ENCODE measurements at places on chromosomes 12 and 14.

DNA sequence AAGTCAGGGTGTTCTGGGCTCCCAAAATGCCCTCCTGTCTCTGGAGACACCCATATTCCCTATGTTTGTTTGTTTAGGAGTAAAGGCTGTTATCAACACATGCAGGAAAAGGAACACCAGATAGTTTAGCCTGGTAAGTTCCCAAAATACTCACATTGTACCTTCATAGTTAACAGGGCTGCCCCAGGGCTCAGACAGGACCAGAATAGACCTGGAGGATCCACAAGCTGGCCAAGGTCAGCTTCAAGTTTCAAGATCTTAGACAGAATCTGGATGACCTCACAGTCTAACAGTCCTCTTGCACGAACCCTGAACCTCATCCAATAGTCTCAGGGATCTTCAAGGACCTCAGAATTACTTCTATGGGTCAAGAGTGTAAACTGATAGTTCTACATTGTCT is 18.1 kb upstream of the HSP90B1 start:
- DNase-seq: no peak

- DNase-seq: peak; percentile 76
These were observed 233.3 kb downstream of the CCDC59 start for GRCh38 chr12:82124711-82125380.

GRCh38 chr12:24888813-24889212 is 60.1 kb downstream of the BCAT1 start:
- no peak for DNase-seq

DNA sequence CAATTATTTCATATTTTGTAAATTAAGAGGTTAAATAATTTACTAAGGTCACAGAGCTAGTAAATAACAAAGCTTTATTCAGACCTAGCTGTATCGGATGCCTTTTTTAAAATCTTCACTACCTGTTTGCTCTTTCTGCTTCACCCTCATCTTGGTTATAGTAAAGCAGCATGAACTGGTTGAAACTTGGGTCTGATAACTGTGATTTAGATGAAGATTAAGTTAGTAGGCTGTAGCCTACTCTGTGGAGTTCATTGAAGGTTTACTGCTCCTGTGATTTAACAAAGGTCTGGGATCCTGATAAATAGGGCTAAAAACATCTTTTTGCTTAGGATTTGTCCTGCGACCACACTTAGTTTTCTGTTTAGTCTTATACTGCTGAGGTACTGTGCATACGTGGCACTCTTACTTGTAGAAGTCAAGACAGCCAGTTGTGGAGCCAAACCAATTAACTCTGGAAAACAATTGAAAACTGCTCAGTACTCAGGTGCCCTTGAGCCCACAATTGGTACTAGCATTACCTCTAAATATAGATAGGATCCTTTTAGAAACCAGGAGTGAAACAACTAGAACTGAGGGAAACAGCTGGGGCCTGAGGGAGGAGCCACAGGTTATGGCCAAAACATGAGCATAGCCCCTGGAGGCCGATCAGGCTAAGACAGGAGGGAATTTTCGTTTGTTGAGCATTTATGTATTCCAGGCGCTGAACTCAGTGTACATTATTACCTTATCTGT is 2.3 kb downstream of the SPATS2 start:
- DNase-seq: peak; percentile 59

GRCh38 chr14:68145539-68145938 is 326.0 kb downstream of the RAD51B start:
- no peak for DNase-seq

- peak; percentile 47 for DNase-seq
These were observed 68.8 kb downstream of the LLPH start for GRCh38 chr12:66061557-66062289.

DNA sequence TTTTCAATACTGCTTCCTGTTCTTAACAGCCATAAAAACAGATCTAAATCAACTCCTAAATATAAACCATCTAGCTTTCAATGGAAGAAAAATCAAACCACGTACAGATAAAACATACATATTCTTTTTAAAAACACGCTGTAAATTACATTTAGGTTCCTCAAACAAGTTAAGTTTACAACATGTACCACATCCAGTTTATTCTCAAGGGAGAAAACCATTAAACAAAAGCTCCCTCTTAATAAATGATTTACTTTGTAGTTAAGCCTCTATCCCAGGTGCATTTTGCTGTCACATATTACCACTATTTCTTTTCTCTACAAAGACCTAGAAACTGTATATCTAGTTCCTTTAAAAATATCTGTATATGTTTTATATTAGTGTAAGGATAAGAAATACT is 3.1 kb downstream of the NUMB start:
- DNase-seq: no peak

DNA sequence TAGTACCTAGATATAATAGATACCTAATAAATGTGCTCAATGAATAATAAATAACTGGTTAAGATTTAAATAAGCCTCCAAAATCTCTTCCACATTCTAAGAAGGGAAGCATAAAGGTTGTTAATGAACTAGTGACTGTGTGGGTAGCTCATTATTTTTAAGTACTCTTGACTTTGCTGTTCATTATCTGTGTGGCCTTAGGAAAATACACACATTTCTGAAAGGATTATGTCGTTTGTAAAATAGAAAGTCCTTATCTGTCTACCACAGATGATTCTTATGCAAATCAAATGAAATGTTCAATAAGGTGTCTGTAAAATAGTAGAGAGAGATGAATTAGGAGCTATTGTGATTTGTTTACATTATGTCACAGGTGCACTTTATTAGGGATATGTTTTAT is 119.5 kb downstream of the LRRK2 start:
- DNase-seq: no peak
